Epithelial cell of prostate (primary cell): ENCODE measurements at places on chromosomes 12 and 14.

DNA sequence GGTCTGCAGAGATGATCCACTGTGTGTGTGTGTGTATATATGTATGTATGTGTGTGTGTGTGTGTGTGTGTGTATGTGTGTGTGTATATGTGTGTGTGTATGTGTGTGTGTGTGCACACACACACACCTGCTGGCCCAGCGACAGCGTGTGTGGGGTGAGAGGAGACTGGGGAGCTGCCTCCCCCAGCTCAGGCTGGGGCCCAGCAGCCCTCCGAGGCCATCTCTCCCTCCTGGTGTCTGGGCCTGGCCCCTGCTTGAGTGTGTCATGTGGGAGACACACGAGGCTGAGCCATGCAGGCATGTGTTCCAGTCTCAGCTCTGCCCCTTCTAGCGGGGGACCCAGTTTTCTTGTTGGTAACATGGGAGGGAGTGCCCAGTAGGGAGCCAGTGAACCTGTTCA lies 10.0 kb upstream of the TNFAIP2 start:
- no peak for DNase-seq

GRCh38 chr14:65187421-65188049 lies 85.2 kb upstream of the MAX start:
- no peak for DNase-seq

DNA sequence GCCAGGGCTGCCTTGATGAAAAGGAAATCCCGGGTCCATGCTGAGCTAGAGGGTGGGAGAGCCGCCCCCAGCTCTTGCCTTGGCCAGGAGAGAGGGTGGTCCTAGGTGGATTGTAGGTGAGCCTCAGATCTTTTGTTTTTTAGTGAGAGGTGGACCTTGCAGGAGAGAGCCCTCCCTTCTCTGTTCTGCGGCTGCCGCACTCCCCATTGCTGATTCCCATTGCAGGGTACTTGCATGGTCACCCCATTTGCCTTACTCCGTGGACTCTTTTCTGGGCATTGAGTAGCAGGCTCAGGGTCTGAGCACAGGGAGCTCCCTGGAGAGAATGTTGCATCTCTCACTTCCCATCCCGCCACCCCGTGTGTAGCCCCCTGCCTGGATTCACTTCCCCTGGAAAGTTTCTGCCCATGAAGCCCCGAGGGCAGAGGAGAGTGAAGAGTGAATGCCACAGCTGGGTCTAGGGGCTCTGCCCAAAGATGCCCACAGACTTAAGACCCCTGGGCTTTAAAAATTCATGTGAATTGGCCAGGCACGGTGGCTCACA lies 10.2 kb downstream of the VASH1 start:
- DNase-seq, result no peak

DNA sequence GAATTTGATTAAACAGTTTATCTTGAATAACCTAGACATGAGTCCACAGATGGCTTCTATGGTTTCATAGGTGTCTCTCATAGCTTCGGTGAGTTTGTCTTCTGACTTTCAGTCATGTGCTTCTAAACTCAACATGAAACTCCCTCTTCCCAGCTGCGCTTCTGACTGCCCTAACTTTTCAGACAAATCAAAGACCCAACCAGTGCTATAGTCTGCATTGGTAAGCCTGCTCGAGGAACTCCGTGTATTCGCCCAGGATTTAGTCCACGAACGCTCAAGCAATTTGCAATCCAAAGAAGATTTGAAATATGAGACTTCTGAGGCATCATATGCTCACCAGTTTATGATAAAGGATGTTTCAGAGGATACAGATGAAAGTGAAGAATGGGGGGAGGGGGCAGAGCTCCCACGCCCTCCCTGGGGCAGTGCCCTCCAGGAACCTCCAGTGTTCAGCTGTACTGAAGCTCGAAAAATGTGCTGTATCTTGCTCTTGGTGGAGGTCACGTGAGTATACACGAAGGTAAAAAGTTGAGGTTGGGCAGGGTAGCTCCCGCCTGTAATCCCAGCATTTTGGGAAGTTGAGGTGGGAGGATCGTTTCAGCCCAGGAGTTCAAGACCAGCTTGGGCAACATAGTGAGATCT lies 5.2 kb upstream of the RILPL2 start:
- DNase-seq, result no peak

GRCh38 chr12:1628666-1629337 lies at the start of gene WNT5B:
WNT5B (plus strand) TSS chr12:1629231; CDS start chr12:1631355, 2,124 bp downstream.
- DNase-seq, result no peak

DNA sequence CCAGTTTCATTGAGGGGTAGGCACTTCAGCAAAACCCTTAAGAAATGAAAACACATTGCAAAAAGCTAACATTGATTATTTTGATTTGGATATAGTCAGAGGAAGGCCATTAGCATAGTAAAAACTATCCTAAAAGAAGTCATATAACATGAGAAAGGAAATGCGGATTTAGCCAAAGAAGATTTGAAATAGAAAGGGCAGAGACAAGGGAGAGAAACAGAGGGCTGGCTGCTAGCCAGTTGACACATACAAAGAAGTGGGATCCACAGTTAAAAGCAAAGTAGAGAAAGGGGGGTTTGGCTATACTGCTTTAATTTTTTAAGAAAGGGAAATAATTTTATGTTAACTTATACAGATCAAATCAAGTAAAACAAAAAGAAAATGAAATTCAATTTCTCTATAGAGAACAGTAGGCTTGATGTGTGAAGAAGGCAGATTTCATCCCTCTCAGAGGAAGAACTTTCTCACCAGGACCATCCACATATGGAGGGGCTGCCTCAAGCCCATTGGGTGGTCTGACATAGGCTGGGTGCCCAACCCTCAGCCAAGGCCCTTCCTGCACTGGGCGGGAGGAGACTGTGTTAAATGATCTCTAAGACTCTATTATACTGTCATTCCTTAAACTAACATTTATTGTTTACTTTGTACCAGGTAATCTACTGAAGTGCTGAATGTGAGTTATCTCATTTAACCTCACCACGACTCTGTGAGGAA lies 420.3 kb downstream of the CCDC91 start:
- DNase-seq, result no peak

- no peak for DNase-seq
Measured at GRCh38 chr12:4151362-4152121, 122.0 kb upstream of the CCND2 start.

GRCh38 chr14:90491911-90492531 lies 95.2 kb downstream of the CALM1 start:
- no peak for DNase-seq

DNA sequence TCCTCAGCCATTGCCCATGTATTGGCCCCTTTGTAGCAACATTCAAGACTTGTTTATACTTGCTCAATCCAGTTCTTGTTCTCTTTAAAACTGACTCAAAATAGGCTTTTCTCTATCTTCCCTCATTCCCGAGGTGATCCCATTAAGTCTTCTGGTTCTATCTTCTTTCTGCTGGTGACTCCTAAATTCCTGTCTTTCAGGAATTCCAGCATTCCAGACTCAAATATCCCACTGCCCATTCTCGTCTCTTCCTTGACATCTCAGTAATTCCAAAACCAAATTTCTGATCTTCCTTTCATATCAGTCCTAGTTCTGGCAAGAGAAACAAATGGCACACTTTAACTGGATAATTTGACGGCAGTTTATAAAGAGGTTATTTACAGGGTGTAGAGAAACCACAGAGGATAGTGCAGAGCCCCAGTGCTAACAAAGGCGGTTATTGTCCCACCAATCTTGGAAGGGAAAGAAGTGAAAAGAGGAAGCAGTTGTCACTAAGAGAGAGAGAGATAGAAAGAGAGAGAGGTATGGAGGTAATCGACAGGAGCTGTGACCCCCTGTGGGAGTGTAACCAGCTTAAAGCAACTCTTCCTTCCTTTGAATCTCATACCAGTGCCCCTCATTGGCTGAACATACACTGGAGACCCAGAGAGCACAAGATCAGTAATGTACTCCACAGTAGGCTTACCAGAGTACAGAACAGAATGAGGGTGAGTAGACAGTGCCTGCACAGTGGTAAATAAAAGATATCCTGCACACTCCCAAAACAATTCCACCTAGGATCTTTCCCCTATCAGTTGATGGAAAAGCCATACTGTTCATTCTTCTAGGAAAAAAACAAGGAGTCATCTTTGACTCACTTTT lies 177.6 kb upstream of the LMNTD1 start:
- no peak for DNase-seq

- DNase-seq, result peak; percentile 72
Measured at GRCh38 chr12:93229494-93230325, 148.0 kb upstream of the NUDT4 start.

GRCh38 chr14:99745307-99745951 lies 47.8 kb upstream of the EML1 start:
- no peak for DNase-seq

DNA sequence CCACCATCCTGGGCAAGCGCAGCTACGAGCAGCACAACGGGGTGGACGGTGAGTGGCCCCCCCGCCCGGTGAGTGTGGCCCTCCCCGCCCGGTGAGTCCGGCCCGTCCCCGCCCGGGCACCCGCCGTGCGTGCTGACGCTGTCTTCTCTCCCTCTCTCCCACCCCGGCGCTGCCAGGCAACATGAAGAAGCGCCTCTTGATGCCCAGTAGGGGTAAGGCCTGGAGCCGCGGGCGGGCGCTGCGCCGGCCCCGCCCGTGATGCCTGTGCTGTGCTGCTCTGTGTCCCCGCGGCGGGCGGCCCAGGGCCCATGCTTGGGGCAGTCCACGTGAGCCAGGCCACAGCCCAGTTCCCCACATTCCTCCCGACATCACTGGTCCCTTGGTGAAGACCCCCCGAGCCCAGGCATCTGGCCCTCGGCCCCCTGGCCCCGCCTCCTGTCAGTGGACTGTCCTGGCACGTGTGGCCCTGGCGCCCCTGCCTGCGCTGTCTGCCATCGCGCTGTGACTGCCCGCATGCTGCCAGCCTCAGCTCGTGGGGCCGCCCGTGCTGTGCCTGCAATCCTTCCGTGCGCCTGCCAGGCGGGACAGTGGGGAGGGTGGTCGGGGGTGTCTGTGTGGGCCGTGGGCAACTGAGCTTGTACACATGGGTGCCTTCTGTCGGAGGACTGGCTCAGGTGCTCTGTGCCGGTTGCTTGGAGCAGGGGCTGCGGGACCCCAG lies 7.9 kb upstream of the CRIP2 start:
- no peak for DNase-seq

- DNase-seq, result no peak
Measured at GRCh38 chr12:103806803-103807202, 34.2 kb downstream of the NT5DC3 start.

DNA sequence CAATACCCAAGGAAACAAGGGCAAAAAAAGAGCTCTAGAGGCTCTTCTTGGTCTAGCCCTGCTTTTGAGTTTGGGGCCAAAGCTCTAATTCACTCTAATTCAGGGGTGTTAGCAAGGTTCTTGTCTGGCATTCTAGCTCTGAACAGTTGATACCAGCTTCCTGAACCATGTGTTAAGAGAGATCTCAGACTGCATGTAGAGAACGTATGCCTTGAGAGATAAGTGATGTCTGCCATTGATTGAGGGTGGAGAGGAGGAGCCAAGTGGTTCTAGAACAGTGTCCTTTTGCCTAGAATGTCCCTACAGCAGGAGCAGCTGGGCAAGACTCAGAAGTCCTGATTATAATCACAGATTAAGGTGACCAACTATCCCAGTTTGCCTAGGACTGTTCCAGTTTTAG lies 18.2 kb upstream of the POC1B start:
- no peak for DNase-seq

- no peak for DNase-seq
Measured at GRCh38 chr12:99154983-99155336, 492.6 kb upstream of the GARIN6 start.

GRCh38 chr14:68501614-68502052 lies 291.2 kb downstream of the ZFP36L1 start:
- DNase-seq, result no peak

- no peak for DNase-seq
Measured at GRCh38 chr14:64880221-64881121, 764 bp upstream of the SPTB start.

DNA sequence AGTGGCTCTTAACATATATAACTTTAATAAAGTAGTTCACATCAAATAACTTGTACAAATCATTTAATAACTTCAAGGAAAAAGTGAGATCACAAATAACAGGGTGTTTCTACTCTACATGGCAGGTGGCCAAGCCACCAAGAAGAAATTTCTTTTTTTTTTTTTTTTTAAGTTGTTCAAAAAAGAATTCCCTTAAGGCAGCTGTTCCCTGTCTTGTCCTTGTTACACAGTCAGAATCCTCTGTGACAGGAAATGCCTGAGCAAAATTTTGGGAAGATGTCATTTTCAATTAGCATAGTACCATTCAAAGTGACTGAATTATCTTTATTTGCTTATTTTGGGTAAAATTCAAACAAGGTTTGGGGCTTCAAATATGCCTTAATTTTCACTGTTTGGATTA lies 79.4 kb downstream of the LIN7A start:
- DNase-seq, result no peak

DNA sequence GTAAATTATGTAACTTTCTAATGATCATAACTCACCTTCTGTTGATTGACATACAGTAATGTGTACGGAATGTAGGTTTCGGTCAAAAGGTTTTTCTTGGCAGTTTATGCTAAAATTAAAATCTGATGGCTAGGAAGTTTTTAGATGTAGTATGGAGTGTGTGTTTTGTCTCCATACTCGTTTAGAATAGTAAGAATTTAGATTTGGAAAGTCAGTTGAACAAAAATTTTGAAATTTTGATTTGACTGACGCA lies 859 bp downstream of the PALS1 start:
- DNase-seq, result no peak

GRCh38 chr14:93977790-93978581 lies 1.6 kb upstream of the ASB2 start:
- no peak for DNase-seq
